Activated naive CD4-positive, alpha-beta T cell treated with Interleukin-2 at 50 U/mL for 16 hours (primary cell): ENCODE measurements at places on chromosomes 2 and 18.

GRCh38 chr2:42900289-42900891 lies 108.0 kb upstream of the HAAO start:
- DNase-seq, result no peak

DNA sequence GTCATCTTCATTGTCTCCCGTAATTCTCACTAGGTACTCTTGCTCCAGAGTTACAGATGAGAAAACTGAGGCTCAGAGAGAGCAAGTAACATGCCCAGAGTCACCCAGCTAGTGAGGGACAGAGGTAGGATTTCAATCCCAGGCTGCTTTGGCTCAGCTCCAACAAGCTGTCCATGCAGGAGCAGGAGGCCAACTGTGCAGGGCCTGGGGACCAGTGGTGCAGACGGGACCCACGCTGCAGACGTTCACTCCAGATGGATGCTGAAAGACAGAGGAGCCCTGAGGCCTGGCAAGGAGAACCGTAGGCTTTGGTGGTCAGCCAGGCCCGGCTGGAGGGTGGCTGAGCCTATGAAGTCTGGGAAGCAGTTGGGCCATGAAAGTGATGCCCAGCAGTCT lies 102.6 kb downstream of the MCFD2 start:
- DNase-seq, result no peak

DNA sequence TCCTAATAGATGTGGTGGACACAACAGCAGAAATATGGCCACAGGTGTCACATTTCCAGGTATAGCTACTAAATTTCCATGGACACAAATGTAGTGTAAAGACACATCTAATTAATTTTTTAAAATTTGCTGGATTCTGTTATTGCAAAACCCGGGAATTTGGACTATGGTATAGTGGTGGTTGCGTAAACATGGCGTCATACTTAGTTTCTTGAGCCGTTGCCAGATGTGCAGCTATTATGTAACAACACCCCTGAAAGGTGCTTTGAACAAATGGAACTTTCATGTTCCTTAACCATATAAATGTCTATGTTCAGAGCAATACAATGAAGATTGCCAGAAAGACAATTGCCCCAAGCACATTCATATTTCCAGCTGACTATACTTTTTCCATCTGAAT lies 85.9 kb downstream of the HRH4 start:
- no peak for DNase-seq

DNA sequence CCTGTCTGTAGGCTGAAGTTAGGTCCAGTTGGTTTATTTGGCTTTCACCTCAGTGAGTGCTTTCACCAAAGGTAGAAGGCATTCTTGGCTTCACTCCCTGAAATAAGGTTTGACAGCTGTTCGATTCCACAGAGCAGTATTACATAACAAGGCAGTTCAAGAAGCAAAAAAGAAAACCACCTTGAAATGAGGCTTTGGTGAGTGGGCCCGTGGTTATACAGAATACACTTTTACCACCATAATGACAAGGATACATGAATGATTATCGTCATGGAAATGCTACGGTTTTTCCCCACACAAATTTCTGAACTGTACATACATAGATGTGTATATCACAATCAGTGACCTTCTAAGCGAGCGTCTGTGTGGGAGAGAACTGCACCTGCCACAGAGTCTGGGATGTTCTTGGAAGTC lies 80.0 kb upstream of the CHRNA1 start:
- no peak for DNase-seq

DNA sequence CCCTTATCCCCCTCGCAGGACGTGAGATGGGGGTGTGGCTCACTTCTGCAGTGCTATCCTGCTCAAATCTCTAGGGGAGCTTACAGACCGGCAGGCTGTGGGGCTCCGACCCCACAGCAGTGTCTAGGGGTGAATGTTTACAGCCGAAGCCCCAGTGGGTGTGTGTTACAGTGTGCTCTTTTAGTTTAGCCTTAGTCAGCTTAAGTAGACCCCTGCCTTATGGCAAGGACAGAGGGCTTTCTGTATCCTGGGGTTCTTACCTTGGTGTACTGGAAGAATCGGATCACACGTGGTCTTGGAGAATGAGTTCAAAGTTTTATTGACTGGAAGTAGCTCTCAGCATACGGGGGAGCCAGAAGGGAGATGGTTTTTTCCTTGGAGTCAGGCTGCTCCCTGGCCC lies 348.2 kb upstream of the GYPC start:
- DNase-seq, result no peak

- no peak for DNase-seq
These were observed 4.7 kb upstream of the SATB2 start for GRCh38 chr2:199462347-199462955.

- DNase-seq, result no peak
These were observed 35.1 kb downstream of the MAPRE2 start for GRCh38 chr18:35076135-35076924.

- no peak for DNase-seq
These were observed 16.2 kb downstream of the DOCK10 start for GRCh38 chr2:225025917-225026571.

DNA sequence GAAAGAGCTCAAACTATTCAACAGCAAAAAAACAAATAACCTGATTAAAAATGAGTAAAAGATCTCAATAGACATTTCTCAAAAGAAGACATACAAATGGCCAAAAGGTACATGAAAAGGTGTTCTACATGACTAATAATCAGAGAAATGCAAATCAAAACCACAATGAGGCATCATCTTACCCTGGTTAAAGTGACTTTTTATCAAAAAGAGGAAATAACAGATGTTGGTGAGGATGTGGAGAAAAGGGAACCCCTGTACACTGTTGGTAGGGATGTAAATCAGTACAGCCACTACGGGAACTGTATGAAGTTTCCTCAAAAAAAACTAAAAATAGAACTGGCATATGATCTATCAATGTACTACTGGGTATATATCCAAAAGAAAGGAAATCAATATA lies 39.8 kb upstream of the TMEM163 start:
- DNase-seq, result no peak

DNA sequence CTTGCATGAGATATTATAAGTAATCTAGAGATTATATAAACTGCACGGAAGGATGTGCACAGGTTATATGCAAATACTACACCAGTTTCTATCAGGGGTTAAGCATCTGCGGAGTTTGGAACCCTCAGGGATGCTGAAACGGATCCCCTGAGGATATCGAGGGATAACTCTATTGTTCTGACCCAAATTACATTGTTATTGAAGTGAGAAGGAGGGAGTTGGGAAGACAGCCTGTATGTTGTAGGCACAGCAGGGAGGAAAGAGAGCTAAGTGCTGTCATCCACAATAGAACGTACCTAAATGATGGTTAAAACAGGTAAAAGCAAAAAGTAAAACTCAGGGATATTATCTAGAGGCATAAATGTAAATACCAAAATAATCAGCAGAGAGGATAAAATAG lies 44.6 kb upstream of the SMAD2 start:
- no peak for DNase-seq

GRCh38 chr2:134685967-134686366 lies 32.8 kb downstream of the TMEM163 start:
- no peak for DNase-seq

DNA sequence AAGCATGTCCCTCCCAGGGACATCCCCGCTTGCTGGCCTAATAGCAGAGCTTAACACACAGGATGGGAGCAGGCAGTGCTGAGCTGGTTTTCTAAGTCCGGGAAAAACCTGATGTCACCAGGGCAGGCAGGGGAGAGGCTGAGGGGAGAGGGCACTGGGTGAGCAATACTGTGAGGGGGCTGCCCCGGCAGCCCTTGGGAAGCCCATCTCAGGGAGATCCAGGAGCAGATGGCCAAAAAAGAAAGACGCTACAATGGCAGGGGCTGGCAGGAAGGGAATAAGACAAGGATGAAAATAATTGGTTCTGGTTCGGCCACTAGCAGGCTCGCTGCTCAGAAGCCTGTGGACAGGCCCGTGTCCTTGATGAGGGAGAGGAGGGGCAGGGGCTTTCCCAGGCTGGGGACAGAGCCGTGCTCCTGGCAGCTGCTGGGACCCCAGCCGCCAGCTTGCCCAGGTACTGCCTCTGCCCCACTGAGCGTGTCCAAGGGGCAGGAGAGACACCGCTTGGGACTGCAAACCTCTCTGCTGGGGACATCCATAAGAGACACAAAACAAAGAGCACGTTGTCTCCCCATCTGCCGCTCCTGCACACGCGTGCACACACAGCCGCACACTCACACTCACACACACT lies 30.2 kb downstream of the SMAD7 start:
- no peak for DNase-seq

- no peak for DNase-seq
These were observed 166.7 kb upstream of the SLC39A10 start for GRCh38 chr2:195490319-195490718.

- DNase-seq, result peak; percentile 45
These were observed 159.8 kb downstream of the RHBDD1 start for GRCh38 chr2:226995625-226996041.

GRCh38 chr18:39872651-39873050 lies 2082.4 kb upstream of the PIK3C3 start:
- DNase-seq, result no peak

GRCh38 chr18:72283148-72283925 lies 260.8 kb downstream of the CBLN2 start:
- DNase-seq, result no peak

DNA sequence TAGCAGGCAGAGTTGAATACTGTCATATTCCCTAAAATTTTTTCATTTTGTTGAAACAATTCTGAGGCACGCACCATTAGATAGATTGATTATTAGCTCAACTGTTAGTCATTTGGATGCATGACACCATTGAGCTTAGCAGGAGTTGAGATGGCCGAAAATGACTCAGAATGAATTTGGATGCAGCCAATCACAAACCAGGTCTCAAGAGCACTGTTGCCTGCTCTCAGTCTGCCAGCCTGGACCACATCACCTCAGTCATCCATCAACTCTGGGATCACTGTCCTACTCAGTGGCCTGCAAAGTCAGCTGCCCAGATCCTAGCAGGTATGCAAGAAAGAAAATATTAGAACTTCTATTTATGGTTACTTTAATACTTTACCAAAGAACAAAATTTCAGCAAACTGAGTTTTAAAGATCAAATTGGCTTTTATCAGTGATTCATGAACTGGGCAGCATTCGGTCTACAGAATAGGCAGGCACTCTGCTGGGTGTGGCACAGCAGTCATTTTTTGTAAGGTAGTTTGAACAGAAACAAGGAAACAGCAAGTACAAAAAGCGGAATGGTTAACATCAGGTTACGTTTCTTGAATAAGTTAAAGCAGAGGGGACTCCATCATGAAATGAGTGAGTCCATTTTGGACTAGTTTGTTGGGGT lies 152.7 kb upstream of the ARHGAP28 start:
- no peak for DNase-seq

- DNase-seq, result no peak
These were observed 131.4 kb downstream of the CDH20 start for GRCh38 chr18:61464551-61465142.

DNA sequence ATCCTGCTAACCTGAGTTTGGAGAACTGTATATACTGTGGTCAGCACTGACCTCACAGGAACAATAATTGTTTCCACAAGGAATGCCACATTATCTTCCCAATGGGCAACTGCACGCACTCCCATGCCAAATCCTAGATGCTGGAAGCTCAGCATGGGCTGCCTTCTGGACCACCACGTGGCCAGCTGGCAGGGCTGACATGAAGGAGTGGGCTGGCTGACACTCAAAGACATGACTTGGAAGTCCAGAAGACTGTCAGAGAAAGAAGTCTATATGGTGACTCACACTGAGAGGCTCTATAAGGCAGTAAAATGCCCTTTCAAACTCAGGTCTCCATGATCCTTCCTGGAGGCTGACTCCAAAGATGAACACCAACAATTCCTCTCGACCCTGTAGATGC lies 98.4 kb upstream of the RNF152 start:
- no peak for DNase-seq

- no peak for DNase-seq
These were observed 473.9 kb downstream of the BCL11A start for GRCh38 chr2:60079562-60079961.

DNA sequence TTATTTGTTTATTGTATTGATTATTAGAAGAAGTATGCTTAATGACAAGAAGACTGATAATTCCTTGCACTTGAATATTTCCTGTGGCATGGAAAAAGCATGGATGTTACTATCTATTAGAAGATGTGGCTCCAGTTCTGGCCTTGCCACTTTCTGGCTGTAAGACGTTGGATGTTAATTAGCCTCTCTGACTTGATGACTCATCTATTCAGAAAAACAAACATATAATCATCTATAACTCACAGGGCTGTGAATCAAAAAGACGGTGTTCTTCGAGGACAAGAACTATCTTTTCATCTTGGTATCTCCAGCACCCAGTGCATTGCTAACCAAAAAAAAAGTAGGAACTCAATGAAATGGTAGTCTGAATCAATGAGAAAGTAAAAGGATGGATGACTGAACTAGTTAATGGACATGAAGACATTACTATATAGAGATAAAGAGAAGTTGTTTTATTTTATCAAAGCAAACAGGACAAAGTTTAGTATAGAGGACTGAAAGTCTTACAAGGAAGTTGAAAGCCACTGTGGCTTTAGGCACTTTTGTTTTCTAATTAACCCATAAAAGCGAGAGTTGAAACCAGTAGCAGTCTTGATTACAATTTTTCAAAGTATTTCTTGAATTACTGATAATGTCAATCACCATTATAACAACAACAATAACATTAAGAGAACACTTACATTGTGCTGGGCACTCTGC lies 145.3 kb downstream of the RND3 start:
- DNase-seq, result no peak

DNA sequence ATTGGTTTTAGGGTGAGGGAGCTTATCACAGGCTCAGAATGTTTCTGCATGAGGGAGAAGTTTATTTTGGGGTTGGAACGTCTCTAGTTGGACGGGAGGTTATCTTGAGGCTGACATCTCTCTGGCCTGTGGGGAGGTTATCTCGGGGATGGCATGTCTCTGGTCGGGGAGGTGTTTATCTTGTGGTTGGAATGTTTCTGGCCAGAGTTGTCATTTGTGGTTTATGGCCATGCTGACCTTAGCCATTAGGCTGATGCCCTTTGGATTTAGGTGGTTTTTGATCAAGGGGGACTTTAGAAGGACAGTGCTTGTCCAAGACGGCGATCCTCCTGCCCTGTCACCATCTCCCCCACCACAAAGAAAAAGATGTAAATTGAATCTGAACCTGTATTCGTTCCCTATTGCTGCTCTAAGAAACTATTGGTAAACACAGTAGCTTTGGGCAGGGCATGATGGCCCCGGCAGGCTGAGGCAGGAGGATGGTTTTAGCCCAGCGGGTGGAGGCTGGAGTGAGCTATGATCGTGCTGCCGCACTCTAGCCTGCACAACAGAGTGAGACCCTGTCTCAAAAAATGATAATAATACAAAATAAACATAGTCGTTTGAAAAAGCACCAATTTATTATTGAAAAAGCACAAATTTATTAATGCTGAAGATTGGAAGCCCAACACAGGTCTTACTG lies 17.8 kb upstream of the MPPE1 start:
- DNase-seq, result no peak

- no peak for DNase-seq
These were observed 43.6 kb upstream of the SLC14A2 start for GRCh38 chr18:45571714-45572113.

GRCh38 chr18:49022311-49023161 lies 71.8 kb upstream of the SMAD7 start:
- no peak for DNase-seq

GRCh38 chr2:375270-375955 lies 87.5 kb upstream of the ALKAL2 start:
- DNase-seq, result no peak
